ENCODE measurements at places on chromosomes 1 and 21. TPM values are rescaled to one million over a fixed set of nuclear protein-coding genes. Genes with fewer than 3 reads are reported as not detected.

LCE1B gene
- not detected for total RNA-seq

S100A5 gene
- total RNA-seq: 0.61 TPM

USH2A gene
- total RNA-seq: not detected

GBP6 gene
- 0.22 TPM for total RNA-seq

AKR7A2 gene
- 38.3 TPM for total RNA-seq

DNA sequence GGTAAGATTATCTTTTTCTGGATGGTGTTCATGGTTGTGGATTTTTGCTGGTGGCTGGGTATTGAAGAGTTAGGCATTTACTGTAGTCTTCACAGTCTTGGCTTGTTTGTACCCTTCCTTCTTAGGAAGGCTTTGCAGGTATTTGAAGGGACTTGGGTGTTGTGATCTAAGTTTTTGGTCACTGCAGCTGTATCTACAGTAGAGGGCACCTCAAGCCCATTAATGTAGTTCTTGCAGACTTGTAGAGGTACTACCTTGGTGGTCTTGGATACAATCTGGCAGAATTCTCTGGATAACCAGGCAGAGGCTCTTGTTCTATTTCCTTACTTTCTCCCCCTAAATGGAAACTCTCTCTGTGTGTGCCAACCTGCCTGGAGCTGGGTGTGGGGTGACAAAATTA is 155.8 kb upstream of the BRINP3 start:
- DNase-seq: no peak
- no peaks in the 10 kb centered on the region for H3K27me3 ChIP-seq
- H3K4me1 ChIP-seq: no peaks in the 10 kb centered on the region
- no peak overlapping the region for H3K27ac ChIP-seq

DNA sequence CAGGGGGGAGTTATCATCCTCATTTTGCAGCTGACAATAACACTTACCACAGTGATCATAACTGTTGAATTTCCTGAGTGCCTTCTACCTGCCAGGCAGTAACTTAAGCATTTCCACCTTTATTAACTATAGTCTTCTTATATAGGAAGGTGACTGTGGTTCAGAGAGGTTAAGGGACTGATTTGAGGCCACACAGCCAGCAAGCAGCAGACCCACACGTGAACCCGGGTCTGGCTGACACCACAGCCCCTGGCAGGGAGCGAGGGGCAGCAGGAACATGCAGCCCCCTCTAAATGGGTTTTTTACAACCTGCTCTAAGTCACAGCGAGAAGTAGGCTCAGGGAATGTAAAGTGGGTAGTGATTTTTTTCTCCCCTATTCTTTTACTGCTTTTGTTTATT is 248.2 kb downstream of the KAZN start:
- no peaks in the 10 kb centered on the region for H3K36me3 ChIP-seq
- H3K4me3 ChIP-seq: no peak overlapping the region
- no peak for DNase-seq

DNA sequence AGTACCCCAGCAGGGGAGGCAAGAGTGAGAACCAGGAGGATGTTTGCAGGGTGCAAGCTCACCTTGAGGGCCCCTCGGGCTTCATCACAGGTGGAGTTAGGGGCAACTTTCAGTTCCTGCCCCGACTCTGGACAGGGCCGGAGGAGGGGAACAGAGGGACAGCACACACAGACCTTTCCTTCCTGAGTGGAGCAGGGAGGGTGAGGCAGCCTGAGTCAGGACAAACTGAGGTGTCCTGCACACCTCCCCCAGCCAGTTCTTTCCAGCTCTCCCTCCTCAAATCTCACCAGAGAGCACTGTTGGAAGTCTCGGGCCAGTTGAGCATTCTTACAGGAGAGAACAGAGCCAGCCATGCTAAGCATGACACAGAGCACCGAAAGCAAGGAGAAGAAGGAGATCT is 1.5 kb downstream of the ENTREP3 start:
- no peak overlapping the region for H3K4me3 ChIP-seq
- peaks cover 7% of the 10 kb centered on the region for H3K4me1 ChIP-seq
- DNase-seq: no peak
- H3K36me3 ChIP-seq: peaks cover 11% of the 10 kb centered on the region
- no peaks in the 10 kb centered on the region for H3K27me3 ChIP-seq

- H3K27ac ChIP-seq: no peak overlapping the region
- H3K4me1 ChIP-seq: no peaks in the 10 kb centered on the region
- peak; percentile 54 for DNase-seq
- no peaks in the 10 kb centered on the region for H3K27me3 ChIP-seq
- no peak overlapping the region for H3K4me3 ChIP-seq
- H3K36me3 ChIP-seq: no peaks in the 10 kb centered on the region
These were observed 5.1 kb upstream of the SSR2 start for GRCh38 chr1:156025876-156026275.

DNA sequence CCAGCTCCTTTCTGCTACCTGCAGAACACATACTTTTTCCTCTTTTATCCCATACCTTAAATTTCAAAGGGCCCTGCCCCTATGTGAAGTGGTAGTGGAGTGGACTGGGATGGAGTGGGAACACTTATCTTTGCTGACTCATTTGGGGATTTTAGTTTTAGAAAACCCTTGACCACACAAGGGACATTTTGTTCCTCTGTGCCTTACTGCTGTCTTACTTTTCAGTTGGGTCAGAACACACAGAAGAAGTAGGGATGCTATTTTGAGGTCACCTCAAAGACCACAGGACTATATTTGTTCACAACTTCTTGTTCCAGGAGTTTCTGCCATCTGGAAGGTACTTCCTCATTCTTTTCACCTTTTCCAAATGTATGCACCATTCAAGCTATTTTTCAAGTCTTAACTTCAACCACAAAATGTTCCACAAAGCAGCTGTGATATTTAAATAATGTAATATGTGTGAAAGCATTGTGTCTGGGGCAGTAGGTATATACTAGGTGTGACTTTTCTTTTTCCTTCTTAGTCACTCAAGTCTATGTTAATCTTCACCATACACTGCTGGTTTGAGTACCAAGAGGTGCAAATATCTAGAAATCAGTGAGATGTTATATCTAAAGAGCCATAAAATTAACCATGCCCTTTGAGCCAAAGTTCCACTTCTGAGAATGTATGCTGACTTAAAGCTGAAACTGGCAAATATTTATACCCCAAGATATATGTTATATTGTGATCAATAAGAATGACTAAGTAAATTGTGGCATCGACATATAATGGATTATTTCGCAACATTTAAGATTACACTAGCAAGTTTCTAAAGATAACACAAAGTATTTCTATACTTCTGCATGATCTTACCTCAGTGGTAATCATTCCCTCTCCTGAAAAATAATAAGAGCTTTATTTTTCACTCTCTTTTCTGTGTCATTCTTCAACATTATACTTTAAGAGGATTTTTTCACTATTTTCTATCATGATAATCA is 308.5 kb downstream of the MRPL39 start:
- H3K27ac ChIP-seq: no peak overlapping the region
- H3K4me1 ChIP-seq: no peaks in the 10 kb centered on the region
- no peak for DNase-seq
- H3K4me3 ChIP-seq: no peak overlapping the region

- DNase-seq: no peak
- no peaks in the 10 kb centered on the region for H3K36me3 ChIP-seq
- H3K4me1 ChIP-seq: peaks cover 47% of the 10 kb centered on the region
- H3K4me3 ChIP-seq: no peak overlapping the region
These were observed 15.0 kb downstream of the NES start for GRCh38 chr1:156662005-156662799.

DNA sequence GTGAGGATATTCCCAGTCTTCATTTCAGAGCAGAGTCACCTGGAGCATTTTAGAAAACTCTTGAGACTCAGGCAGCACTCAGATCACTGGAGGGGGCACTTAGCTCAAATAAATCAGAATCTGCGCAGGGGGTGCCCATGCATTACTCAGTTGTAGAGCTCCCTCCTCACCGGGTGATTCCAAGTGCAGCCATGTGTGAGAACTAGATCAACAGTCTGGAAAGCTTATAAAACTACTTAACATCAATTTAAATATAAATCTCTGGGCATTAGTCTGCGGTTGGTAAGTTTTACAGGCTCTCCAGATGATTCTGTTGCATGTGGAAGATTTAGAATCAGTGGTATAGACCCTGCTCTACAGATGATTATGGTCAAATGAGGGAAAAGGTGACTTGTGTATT is 128.6 kb downstream of the ST6GALNAC3 start:
- no peaks in the 10 kb centered on the region for H3K4me1 ChIP-seq
- H3K27me3 ChIP-seq: no peaks in the 10 kb centered on the region
- H3K4me3 ChIP-seq: no peak overlapping the region
- DNase-seq: no peak
- no peaks in the 10 kb centered on the region for H3K36me3 ChIP-seq

DNA sequence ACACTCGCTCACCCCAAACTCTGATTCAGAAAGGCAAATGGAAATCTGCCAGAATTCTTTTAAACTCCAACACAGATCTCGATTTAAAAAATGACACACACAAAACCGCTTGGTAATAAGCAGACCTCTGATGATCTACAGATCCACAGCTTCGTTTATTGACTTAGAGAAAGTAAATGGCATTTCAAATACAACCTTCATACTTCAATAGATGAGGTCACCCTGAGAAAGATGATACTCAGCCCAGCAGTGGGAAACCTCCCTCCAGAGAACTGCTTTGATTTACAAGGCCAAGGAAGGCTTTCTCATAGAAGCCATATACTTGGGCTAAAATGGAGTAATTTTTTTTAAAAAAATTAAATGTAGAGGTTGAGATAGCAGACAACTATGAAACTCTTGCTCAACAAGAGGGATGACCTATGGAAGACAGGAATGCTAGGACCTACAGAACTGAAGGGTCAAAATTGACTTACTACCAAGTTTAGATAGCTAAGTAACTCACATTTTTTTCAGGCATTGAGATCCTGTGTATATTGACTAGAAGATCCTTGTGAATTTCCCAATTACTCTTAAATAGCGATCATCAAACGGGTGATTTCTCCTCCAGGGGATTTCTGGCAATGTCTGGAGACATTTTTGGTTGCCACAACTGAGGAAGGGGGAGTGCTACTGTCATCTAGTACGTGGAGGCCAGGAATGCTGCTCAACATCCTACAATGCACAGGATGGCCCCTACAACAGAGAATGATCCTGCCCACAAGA is 143.9 kb downstream of the CLIC6 start:
- peaks cover 62% of the 10 kb centered on the region for H3K4me1 ChIP-seq
- H3K36me3 ChIP-seq: peaks cover 25% of the 10 kb centered on the region
- no peaks in the 10 kb centered on the region for H3K27me3 ChIP-seq
- no peak overlapping the region for H3K4me3 ChIP-seq
- H3K27ac ChIP-seq: no peak overlapping the region
- no peak for DNase-seq

DNA sequence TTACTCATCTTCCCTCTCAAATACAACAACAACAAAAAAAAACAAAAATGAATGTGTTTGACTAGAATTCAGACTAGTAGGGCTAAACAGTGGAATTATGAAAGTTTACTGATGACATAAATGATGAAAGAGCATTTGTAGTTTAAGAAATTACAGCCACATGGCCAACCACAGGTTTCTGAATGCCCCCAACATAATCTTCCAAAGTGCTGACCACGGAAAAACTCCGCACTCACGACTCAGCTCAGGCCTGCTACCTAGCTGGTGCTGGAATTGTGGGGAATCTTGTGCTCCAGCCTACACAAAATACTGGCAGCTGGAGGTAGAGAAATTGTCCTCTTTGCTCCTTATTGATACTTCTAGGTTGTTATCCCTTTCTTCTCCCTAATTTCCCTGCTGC is 23.6 kb upstream of the TBX15 start:
- H3K36me3 ChIP-seq: no peaks in the 10 kb centered on the region
- no peak overlapping the region for H3K27ac ChIP-seq
- H3K4me1 ChIP-seq: no peaks in the 10 kb centered on the region
- no peak overlapping the region for H3K4me3 ChIP-seq
- DNase-seq: no peak
- H3K27me3 ChIP-seq: peaks cover 13% of the 10 kb centered on the region

GRCh38 chr21:33481314-33481943 is 1.7 kb upstream of the TMEM50B start:
- H3K36me3 ChIP-seq: no peaks in the 10 kb centered on the region
- H3K27me3 ChIP-seq: no peaks in the 10 kb centered on the region
- no peak for DNase-seq
- peaks cover 11% of the 10 kb centered on the region for H3K4me1 ChIP-seq

- H3K4me3 ChIP-seq: no peak overlapping the region
- no peak for DNase-seq
- no peaks in the 10 kb centered on the region for H3K4me1 ChIP-seq
- peaks cover 13% of the 10 kb centered on the region for H3K27me3 ChIP-seq
- no peak overlapping the region for H3K27ac ChIP-seq
- no peaks in the 10 kb centered on the region for H3K36me3 ChIP-seq
These were observed 2.4 kb downstream of the PDPN start for GRCh38 chr1:13586001-13586400.

DNA sequence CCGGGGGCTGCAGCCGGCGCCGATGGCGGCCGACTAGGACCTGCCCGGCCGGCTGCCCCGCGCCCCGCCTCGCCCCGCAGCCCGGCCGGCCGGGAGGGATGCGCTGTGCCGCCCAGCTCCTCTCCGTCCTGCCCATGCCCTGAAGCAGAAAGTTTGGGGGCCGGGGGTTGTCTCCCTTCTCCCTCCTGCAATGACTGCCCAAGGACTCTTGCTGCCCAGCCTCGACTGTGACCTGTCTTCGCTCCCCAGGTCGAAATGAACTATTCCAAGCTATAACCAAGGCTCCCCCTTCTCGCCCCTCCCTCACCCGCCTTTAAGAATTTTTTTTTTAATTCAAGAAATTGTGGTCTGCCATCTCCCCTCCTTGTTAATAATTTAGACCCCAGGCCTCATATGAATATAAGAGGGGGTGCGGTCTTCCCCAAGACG is 361 bp downstream of the TMCC2 start:
- no peak overlapping the region for H3K27ac ChIP-seq
- no peak for DNase-seq
- H3K4me1 ChIP-seq: peaks cover 17% of the 10 kb centered on the region
- H3K4me3 ChIP-seq: peak overlapping the region; percentile 48

GRCh38 chr1:233677690-233678354 is 63.9 kb downstream of the KCNK1 start:
- no peaks in the 10 kb centered on the region for H3K27me3 ChIP-seq
- no peak overlapping the region for H3K4me3 ChIP-seq
- no peaks in the 10 kb centered on the region for H3K36me3 ChIP-seq
- H3K4me1 ChIP-seq: no peaks in the 10 kb centered on the region

GRCh38 chr1:17857996-17858395 is 102.9 kb downstream of the ACTL8 start:
- H3K4me1 ChIP-seq: no peaks in the 10 kb centered on the region
- no peak overlapping the region for H3K27ac ChIP-seq

- H3K27me3 ChIP-seq: no peaks in the 10 kb centered on the region
- no peak overlapping the region for H3K27ac ChIP-seq
- no peaks in the 10 kb centered on the region for H3K36me3 ChIP-seq
- H3K4me3 ChIP-seq: no peak overlapping the region
- DNase-seq: no peak
These were observed 342.8 kb downstream of the RPS6KC1 start for GRCh38 chr1:213393860-213394259.

GRCh38 chr1:240457203-240457602 is 154.8 kb downstream of the GREM2 start:
- H3K4me3 ChIP-seq: no peak overlapping the region
- DNase-seq: no peak
- H3K36me3 ChIP-seq: no peaks in the 10 kb centered on the region
- H3K27ac ChIP-seq: no peak overlapping the region
- no peaks in the 10 kb centered on the region for H3K27me3 ChIP-seq
